Activated CD8-positive, alpha-beta T cell treated with anti-CD3 and anti-CD28 coated beads, Interleukin-2, amount 10 ng/mL, durations not matched to agents 7 days and 5 days (primary cell): ENCODE measurements at places on chromosomes 13 and 19. TPM values are rescaled to one million over a fixed set of nuclear protein-coding genes. Genes with fewer than 3 reads are reported as not detected.

GRCh38 chr13:69720278-69720983, 387.2 kb upstream of the ATXN8OS start:
- H3K27ac ChIP-seq: no peak overlapping the region
- peaks cover 3% of the 10 kb centered on the region for H3K4me1 ChIP-seq
- H3K27me3 ChIP-seq: no peaks in the 10 kb centered on the region
- no peaks in the 10 kb centered on the region for H3K36me3 ChIP-seq
- no peak for DNase-seq

TNPO2 gene
- 84.3 TPM for total RNA-seq

DNA sequence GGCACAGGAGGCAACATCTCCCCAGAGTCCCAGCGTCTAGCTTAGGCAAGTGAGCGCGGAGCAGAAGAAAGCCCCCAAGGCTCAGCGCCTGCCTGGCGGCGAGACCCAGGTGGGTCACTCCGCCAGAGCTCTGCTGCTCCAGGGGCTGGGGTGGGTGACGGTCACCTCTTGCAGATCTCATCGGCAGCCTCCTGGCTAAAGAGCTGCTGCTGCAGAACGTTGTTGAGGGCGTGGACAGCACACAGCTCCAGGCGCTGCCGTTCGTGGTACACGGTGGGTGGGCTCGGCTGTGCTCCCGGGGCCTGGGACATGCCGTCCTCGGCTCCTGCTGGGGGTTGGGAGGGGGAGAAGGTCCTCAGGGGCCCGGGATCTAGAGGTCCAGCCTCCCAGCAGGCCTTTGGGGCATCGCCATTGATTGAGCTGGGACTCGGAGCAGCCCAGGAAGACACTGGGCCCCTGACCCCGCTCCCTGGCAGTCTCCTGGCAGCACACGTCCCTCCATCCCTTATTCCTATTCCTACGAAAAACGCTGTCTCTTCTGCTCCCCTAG, 795 bp downstream of the JOSD2 start:
- H3K4me3 ChIP-seq: peak overlapping the region; percentile 94
- no peak for DNase-seq
- H3K27me3 ChIP-seq: no peaks in the 10 kb centered on the region
- H3K4me1 ChIP-seq: peaks cover 22% of the 10 kb centered on the region
- H3K36me3 ChIP-seq: peaks cover 6% of the 10 kb centered on the region
- peak overlapping the region; percentile 97 for H3K27ac ChIP-seq

DNA sequence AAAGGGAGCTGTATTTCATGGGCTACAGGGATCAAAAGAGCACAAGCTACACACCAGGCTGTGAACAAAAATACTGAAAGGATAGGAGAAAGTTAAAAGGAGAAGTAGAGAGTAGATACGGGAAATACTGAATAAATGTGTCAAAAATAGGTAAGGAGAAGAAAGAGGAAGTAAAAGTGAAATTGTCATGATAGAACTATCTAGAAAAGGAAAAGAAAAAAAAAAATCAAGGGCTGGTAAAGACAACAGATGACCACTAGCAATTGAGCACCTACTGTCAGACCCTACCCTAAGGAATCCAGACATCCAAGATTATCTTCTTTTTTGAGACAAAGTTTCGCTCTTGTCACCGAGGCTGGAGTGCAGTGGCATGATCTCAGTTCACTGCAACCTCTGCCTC, 4.8 kb downstream of the RUBCNL start:
- no peaks in the 10 kb centered on the region for H3K36me3 ChIP-seq
- H3K4me3 ChIP-seq: no peak overlapping the region
- H3K4me1 ChIP-seq: peaks cover 6% of the 10 kb centered on the region
- no peak overlapping the region for H3K27ac ChIP-seq
- H3K27me3 ChIP-seq: peaks cover 33% of the 10 kb centered on the region

GRCh38 chr13:51823359-51823758, 19.4 kb upstream of the DHRS12 start:
- H3K4me3 ChIP-seq: no peak overlapping the region
- no peaks in the 10 kb centered on the region for H3K36me3 ChIP-seq
- H3K4me1 ChIP-seq: peaks cover 94% of the 10 kb centered on the region
- no peaks in the 10 kb centered on the region for H3K27me3 ChIP-seq

PCDH20 gene
- not detected for total RNA-seq

DNA sequence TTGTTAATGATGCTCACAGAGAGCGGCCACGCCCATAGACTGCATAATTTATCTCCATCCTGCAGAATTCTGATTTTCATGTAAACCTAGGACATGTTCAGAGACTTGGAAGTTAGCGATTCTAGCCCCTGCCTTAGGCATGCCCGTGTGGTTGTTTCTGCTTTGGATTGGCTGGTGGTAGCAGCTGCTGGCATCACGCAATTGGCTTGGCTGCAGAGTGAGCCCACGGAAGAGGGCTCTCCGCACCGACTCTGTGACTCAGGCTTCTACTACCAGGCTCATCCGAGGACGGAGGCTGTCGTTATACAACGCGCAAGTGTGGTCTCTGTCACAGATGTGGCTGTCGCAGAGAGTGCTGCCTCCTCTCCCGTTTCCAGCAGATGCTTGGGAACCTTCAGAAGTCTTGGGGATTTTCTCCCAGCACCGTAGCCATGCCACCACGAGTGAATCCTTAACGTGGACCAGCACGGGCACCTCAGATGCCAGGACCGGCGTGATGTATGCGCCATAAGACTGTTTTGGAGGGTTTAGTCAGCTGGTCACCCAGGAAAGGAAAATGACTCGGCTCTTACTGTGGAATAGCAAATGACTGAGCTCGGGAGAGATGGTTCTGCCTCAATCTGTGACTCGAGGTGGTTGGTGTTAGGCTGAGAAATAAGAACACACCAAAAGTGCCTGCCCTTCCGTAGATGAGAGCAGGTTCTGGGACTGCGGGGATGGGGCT, 61.0 kb upstream of the F7 start:
- no peak overlapping the region for H3K4me3 ChIP-seq
- no peak overlapping the region for H3K27ac ChIP-seq
- no peaks in the 10 kb centered on the region for H3K4me1 ChIP-seq
- no peak for DNase-seq
- H3K27me3 ChIP-seq: no peaks in the 10 kb centered on the region
- no peaks in the 10 kb centered on the region for H3K36me3 ChIP-seq

SPACA4 gene
- total RNA-seq: not detected

DNA sequence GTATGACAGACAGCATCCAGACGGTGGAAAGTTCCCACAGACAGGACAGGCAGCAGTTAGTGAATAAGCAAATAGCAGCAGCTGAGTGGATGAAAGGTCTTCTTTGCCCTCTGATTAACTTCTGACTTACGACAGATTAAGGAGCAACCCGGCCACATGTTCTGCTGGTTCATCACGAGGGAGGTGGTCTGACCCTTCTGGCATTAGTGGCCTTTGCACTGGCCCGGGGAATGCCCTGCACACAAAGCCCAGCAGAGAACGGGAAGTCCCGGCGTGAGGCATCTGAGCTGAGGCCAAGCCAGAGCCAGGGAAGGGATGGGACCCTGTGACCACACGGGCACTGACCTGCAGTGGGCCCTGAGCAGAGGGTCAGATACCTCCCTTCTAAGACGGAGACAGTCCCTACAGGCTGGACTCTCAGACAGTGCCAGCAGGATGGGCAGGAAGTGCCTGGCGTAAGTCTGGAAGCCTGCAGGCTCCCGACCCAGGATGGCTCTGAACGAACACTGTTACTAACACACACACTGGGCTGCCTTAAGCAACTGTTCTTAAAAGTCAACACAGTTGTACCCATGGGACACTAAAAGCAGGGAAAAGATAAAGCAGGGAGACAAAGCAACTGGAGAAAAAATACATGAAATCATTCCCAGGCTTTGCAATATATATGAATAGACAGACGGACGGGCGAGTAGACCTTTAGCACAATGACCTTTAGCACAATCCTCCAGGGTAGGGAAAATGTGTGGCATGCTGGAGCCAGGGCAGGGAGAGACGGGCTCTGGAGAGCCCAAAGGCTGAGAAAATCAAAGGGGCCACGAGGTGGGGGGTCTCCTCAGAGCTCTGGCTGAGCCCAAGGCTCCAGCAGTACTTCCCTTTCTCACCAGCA, 6.3 kb downstream of the C19orf12 start:
- H3K4me1 ChIP-seq: peaks cover 88% of the 10 kb centered on the region
- H3K4me3 ChIP-seq: no peak overlapping the region
- H3K27ac ChIP-seq: peak overlapping the region; percentile 46
- no peaks in the 10 kb centered on the region for H3K27me3 ChIP-seq

ZSCAN22 gene
- 4.8 TPM for total RNA-seq

GRCh38 chr19:49469828-49470614, 4.0 kb upstream of the FLT3LG start:
- DNase-seq: peak; percentile 93
- H3K4me1 ChIP-seq: peaks cover 56% of the 10 kb centered on the region
- peak overlapping the region; percentile 99 for H3K27ac ChIP-seq
- H3K4me3 ChIP-seq: peak overlapping the region; percentile 46
- H3K27me3 ChIP-seq: no peaks in the 10 kb centered on the region

GRCh38 chr19:19900139-19900728, 512 bp upstream of the ZNF93 start:
- no peaks in the 10 kb centered on the region for H3K27me3 ChIP-seq
- H3K4me3 ChIP-seq: peak overlapping the region; percentile 97
- H3K36me3 ChIP-seq: peaks cover 76% of the 10 kb centered on the region
- peaks cover 36% of the 10 kb centered on the region for H3K4me1 ChIP-seq
- peak; percentile 33 for DNase-seq
- peak overlapping the region; percentile 98 for H3K27ac ChIP-seq

IL11 gene
- total RNA-seq: 0.26 TPM

- H3K36me3 ChIP-seq: no peaks in the 10 kb centered on the region
- peaks cover 48% of the 10 kb centered on the region for H3K27me3 ChIP-seq
- DNase-seq: peak; percentile 46
- H3K4me3 ChIP-seq: peak overlapping the region; percentile 70
Measured at GRCh38 chr19:17950310-17951156, 16.4 kb upstream of the KCNN1 start.

DNA sequence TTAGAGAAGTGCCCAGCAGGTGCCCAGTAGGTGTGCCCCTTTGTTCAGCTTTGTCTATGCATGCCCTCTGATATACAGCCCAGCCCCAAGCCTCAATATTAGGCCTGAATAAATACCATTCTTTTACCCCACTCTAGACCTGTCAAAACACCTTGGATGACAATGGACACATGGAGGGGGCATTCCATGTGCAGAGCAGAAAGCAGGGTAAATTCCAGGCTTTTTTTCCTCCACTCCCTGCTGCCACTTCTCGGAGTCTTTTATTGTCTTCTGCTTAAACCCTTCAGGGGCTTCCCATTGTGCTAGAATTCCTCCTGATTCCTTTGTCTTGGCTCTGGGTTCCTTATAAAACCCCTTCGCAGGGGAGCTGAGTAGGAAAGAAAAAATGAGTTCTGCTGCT, 5.8 kb upstream of the FRY start:
- DNase-seq: no peak
- H3K27ac ChIP-seq: no peak overlapping the region
- H3K27me3 ChIP-seq: peaks cover 14% of the 10 kb centered on the region

DNA sequence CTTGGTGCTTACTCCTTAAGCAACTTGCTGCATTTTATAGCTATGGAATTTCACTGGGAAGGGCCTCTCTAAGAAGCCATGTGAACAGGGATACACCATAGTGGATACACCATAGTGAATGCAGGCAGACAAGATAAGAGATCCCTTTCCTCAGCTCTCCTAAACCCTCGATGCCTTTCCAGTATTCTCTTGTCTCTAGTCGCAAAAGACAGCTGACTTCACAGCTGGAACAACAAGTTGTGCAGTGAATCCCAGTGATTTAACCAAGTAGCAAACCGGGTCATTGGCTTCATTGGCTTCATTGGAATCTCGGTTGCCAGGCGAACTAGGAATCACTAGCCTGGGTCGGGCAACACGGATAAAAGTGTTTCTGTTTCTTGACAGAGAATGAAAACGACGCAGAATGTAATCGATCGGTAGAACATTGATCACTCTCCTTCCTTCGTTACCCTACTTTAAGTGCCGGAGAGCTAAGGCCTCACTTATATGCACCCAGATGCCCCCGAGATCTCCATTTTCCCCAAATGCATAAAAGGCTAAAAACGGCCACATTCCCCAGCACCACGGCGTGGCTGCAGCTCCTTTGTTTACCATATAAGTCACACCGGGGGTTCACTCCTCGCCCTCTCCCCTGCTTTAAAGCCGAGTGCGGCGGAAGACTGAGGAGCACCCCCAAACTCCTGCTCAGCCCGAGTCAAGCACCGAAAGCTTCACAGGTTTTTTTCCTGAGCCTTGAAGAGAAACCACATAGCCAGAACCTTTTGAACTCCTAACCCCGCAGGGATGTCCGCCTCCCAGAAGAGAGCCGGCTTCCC, 674 bp downstream of the TRPC4 start:
- H3K36me3 ChIP-seq: no peaks in the 10 kb centered on the region
- no peak overlapping the region for H3K4me3 ChIP-seq
- H3K27ac ChIP-seq: no peak overlapping the region

DAZAP1 gene
- total RNA-seq: 264 TPM

DNA sequence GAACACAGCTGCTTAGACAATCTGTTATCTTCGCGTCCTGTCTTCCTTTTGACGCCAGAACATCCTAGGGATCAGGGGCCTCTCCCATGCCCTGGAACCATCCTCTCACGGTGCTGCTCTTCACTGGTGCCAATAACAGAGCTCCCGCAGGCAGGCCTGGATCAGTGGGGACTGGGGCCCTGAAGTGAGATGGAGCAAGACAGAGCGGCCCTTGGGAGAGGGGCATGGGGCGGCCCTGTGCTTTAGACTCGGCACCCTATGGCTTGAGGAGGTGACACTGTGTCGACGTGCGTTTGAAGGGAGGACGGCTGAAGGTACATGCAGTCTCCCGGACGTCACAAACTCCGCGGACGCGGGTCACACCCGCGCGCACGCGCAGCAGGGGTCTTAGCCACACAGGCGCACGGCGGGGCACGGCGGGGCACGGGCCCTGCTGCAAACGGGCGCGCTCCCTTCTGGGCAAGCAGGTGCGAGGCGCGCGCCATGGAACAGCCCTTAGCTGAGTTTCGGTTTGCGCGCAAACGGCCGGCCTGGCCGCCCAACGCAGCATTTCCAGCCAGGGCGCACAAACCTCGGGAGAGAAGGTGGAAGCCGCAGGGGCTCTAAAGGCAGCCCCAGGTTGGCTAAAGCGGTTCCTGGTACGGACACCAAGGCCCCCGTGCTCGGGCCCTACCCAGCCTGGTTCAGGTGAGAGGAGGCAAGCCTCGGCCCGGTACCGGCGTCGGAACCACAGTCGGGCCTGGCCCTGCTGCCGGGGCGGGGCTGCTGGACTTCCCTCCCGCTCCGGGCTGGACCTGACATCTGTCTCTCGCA, 16.5 kb upstream of the RNF17 start:
- H3K27ac ChIP-seq: no peak overlapping the region
- H3K36me3 ChIP-seq: no peaks in the 10 kb centered on the region
- peaks cover 18% of the 10 kb centered on the region for H3K4me1 ChIP-seq
- H3K27me3 ChIP-seq: peaks cover 63% of the 10 kb centered on the region
- peak overlapping the region; percentile 67 for H3K4me3 ChIP-seq

GRCh38 chr19:685454-685931, 9.3 kb downstream of the FSTL3 start:
- H3K36me3 ChIP-seq: no peaks in the 10 kb centered on the region
- no peaks in the 10 kb centered on the region for H3K27me3 ChIP-seq
- DNase-seq: no peak
- no peak overlapping the region for H3K27ac ChIP-seq
- peaks cover 6% of the 10 kb centered on the region for H3K4me1 ChIP-seq
- no peak overlapping the region for H3K4me3 ChIP-seq
